ENCODE measurements at places on chromosomes 1 and 21.

GRCh38 chr1:220353229-220354012 is 81.2 kb upstream of the RAB3GAP2 start:
- no peak for ATAC-seq

DNA sequence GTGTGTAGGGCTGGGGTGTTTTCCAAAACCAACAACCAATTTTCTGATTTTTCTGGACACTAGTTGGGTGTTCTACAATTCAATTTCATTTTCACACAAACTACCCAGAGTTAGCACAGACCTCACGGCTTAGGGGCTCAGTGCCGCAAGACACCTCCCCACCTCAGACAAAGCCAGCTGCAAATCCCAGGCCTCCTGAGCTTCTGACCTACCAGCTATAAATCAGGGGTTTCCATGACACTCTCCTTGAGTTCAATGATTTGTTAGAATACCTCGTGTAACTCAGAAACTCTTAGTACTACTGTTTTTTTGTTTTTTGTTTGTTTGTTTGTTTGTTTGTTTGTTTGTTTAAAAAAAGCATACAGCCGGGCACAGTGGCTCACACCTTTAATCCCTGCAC is 28.7 kb upstream of the FAM89A start:
- ATAC-seq: no peak

DNA sequence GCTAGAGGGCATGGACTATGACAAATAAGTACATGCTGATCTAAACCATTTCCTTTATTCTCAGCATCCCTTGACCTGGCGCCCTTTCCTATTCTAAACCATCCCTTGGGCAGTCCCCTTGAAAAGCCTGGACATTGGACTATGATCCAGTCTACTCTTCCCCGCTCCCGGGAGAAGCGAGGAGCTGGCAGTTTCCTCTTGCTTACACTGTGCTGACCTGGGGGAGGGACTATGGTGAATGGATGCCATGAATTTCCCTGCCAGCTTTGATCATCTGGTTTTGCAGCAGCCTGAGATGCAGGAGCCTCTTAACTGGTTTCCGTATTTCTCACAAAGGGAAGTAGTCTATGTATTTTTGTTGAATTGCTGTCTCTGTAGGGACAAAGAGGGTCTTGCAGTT is 121.7 kb downstream of the KIF26B start:
- no peak for ATAC-seq

DNA sequence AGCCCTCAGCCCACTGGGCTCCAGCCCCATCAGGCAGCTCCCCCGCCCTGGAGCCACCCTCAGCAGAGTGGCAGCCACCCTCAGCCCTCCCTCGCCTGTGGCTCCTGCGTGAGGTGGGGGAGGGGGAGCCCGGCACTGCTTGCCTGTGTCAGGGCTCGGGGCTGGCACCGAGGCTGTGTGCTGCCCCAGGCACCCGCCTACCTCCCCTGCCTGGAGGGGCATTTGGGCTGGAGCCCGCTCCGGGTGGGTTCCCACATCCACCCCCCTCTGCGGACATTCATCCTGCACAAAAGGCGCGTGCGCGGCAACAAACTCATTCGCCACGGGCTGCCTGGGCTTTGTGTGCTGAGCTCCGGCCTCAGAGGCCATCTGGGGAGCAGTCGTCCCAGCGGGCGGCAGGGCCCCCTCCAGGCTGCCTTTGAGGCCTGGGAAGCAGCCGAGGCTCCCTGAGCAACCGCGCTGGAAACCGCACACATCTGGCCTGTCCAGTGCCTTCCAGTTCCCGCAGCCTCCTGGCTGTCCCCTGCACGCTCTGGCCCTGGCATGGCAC is 12.6 kb upstream of the TNFRSF14 start:
- ATAC-seq: no peak

- no peak for ATAC-seq
These were observed 2291.1 kb downstream of the MRPL39 start for GRCh38 chr21:23316190-23316589.

DNA sequence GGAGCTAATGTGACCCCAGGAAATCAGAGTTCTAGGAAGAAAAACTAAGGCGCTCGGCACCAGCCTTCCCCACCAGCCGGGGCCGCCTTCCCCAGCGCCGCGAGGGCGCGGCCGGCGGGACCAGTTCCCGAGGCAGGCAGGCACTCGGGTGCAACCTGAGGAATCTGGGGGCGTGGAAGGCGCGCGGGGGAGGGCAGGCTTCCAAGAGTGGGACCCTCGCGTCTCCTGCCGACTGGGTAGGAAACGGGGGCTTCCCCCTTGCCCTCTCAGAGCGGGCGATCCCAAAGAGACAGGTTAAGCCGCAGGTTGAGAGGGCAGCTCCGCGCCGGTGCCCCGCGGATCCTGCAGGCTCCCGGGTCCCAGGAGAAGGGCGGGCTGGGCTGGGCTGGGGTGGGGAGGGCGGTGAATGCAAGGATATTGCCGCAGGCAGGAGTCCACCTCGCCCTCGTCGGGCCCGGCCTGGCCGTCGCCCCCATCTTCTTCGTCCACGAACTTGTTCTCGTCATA is 431 bp downstream of the ARPC5 start:
- ATAC-seq: peak; percentile 26

All from gastroesophageal sphincter (tissue), 4 donors.